ENCODE measurements at places on chromosomes 16 and 17.

DNA sequence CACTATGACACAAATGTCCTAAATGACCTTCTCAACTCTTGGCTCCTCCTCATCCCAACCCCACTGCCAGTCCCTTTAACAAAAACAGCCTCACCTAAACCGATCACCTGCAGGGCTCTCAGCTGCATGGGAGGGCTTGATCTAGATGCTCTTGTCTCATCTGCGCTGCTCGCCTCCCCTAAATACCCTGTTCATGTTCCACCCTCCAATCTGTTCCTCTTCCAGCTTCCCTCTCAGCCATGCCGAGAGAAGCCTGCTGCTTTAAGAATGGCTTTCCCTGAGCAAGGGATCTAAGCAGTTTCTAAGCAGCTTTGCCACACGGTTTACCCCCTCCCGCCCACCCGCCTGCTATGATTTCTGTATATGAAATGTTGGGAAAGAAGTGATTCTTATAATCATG is 23.7 kb downstream of the PIPOX start:
- DNase-seq, result no peak

GRCh38 chr17:82112914-82113311 is 14.9 kb upstream of the FASN start:
- no peak for DNase-seq

GRCh38 chr17:10547351-10547750 is 2.1 kb downstream of the MYH2 start:
- no peak for DNase-seq

- no peak for DNase-seq
Observed at GRCh38 chr16:87954361-87954760, 3.1 kb downstream of the BANP start.

DNA sequence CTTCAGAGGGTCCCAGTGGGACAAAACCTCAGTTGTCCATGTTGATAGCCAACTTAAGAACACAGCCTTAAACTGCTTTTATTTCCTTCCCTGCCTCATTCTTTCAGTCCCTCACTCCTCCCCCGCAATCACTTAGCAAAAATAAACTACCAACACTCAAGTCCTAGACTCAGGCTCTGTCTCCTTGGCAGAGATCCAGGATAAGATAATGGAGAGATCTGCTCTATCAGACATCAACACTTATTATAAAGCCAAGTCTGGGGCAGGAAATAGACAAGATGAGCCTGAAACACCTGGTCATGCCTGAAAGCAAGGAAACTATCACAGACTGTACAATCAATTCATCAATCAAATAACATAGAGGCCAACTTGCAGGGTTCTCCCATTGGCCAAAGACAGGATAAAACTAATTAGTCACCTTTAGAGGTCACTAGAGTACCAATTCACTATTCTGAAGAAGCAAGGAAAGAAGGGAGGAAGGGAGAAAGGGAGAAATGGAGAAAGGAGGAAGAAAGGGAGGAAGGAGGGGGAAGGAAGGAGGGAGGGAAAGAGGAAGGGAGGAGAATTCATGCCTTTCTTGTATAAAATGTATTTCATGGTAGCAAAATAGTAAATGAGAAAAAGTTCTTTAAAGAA is 15.7 kb downstream of the HYDIN start:
- no peak for DNase-seq
